Activated naive CD4-positive, alpha-beta T cell treated with Interleukin-2 at 50 U/mL for 16 hours (primary cell): ENCODE measurements at places on chromosomes 16 and 17.

- no peak for DNase-seq
Observed at GRCh38 chr17:59508999-59509625, 56.3 kb upstream of the DHX40 start.

GRCh38 chr16:47716571-47716970, 255.4 kb downstream of the PHKB start:
- no peak for DNase-seq

GRCh38 chr17:2405247-2405926, 4.5 kb upstream of the MNT start:
- no peak for DNase-seq

- no peak for DNase-seq
Observed at GRCh38 chr16:26554030-26554429, 512.7 kb upstream of the C16orf82 start.

- no peak for DNase-seq
Observed at GRCh38 chr17:72119077-72119872, 1.5 kb upstream of the SOX9 start.

DNA sequence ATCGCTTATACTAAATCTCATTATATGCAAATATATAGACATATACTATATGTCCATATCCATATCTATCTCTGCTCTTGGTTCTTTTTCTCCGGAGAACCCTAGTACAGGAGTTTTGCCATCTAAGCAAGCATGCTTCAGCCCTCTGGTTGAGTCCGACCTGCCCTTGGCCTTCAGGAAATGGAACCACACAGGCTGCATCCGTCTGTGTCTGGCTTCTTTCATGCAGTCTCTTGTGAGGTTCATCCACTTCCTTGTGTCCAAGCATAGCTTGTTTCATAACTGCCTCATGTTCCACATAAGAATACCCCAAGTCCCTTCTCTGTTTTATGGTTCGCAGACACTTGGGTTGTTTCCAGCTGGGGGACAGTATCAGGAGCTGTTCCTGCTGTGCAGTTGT, 16.8 kb downstream of the SNX20 start:
- DNase-seq, result no peak

DNA sequence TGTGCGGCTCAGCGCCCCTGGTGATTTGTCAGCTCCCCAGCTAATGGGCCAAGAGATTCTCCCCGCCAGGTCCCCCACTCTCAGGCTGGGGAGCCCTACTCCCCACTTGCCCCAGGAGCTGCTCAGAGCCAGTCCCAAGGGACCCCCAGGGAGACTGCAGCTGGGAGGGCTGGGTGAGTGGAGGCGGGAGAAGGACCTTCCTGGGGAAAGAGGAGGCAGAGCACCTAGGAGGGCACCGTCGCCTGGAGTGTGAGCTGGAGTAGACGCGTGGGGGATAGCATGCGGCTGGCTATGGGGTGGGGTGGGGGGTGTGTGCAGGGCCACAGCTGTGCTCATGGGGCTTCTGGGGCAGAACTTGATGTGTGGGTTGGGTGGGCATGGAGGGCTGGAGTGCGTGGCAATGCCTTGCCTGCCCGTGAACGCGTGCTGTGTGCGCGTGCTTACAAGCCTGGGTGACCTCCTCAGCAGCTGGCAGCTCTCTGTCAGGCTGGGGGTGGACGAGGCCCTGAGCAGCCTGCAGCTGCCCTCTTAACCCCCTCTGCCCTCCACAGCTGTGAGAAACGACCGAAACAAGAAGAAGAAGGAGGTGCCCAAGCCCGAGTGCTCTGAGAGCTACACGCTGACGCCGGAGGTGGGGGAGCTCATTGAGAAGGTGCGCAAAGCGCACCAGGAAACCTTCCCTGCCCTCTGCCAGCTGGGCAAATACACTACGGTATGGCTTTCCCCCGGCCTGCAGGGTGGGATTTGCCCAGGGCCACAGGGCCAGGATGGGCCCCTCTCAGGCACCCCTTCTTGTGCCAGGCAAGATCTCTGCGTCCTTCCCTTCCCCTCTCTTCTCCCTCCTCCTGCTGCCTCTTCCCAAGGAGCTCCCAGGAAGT, 12.9 kb downstream of the GJD3 start:
- DNase-seq, result no peak

DNA sequence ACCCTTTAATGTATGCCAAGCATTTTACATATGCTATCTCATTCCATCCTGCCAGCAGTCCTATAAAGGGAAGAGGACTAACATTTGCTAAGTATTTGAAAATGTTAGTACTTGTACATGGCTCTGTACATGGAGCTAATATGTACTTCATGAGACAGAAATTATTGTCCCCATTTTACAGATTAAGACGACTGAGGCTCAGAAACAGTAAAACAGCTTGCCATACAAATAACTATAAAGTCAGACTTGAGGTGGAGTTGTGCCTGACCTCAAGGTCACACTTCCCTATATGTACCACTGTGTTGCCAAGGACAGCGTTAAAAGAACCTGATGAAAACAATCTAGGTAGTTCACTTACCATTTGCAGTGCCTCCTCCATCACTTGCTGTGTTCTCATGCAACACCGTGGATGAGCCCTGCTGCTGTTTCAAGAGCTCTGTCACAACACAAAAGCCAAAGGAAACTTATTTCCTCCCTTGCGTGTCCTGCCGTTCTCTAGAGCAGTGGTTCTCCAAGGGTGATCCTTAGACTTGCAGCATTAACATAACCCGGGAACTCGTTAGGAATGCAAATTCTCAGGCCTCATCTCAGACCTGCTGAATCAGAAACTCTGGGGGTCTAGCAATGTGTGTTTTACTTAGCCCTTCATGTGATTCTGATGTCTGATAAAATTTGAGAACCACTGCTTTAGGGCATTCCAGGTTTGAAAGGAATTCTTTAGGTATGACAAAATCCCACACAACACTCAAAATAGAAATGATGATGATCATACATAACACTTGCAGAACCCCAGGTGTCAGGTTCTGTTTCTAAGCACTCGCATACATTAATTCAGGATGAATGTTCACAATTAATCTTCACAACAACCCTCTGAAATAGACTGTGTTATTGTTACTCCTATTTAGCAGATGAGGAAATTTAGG, 51.2 kb upstream of the MTMR4 start:
- DNase-seq, result no peak

- no peak for DNase-seq
Observed at GRCh38 chr16:56258508-56259424, 67.5 kb downstream of the GNAO1 start.

DNA sequence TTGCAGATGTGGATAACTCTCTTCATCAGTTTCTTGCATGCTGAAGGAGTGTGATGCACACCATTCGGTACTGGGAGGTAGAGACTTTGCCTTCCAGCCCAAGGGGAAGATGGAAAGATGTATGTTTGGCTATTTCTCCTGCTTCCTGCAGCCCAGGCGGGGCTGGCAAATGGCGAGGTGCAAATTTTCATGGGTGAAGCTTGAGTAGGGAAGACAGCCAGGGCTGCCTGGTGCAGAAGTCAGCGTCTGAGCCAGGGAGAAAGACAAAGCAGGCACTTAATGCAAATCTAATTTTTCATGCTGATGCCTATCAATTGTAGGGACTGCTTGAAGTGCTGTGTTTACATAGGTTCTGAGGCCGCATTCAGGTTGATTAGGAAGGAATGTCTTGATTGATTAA, 384.7 kb upstream of the EEF2KMT start:
- DNase-seq, result no peak

DNA sequence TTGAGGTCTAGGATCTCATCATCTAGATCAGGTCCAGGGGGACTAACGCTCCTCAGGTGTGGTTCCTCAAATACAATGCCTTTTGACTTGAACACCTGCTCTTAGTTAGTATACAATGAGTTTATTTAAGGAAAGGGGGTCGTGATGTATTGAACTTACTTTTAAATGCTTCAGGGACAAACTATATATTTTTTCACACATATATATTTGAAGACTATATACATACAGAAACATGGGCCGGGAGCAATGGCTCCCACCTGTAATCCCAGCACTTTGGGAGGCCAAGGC, 11.5 kb upstream of the USP32 start:
- DNase-seq, result no peak

DNA sequence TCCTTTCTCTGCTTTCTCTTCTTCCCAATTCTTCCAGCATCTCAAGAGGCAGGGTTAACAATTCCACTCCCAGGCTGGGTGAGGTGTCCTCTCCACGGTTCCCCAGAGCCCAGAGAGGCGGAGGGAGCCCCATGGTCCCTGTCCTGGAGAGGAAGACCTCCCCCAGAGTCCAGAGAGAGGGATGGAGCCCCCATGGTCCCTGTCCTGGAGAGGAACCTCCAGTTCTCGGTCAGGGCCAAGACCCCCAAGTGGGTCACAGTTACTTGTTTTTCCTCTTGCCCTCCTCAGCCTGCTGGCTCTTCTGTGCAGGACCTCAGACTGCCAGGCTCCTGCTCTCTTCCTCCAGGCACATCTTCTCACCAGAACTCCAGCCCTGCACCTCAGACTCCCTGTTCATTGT, 135.2 kb downstream of the RPTOR start:
- no peak for DNase-seq

GRCh38 chr17:34755371-34755770, 176.0 kb downstream of the TMEM132E start:
- DNase-seq, result no peak

- no peak for DNase-seq
Observed at GRCh38 chr17:30278032-30278431, 13.7 kb downstream of the BLMH start.

DNA sequence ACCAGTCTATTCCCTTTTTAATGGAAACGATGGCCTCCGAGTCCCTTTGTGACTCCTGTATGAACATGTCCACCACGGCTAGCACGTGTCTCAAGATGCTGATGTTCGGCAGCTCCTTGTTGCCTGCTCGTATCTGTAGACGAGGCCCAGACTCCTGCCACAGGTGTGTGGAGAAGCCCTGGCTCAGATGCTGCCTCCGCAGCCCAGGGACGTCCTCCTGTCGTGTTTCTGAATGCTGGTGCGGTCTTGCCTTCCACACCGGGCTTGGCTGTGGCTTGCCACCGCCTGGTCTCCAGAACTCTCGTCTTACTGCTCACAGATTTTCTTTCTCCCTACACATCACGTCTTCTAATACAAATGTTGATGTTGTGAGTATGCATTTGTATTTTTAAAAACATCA, 17.0 kb downstream of the FOXF1 start:
- DNase-seq, result no peak

GRCh38 chr16:8173111-8173644, 417.1 kb downstream of the TMEM114 start:
- DNase-seq, result no peak

- no peak for DNase-seq
Observed at GRCh38 chr17:71110326-71110725, 941.0 kb downstream of the KCNJ2 start.

- no peak for DNase-seq
Observed at GRCh38 chr16:25064937-25065336, 46.6 kb upstream of the LCMT1 start.

DNA sequence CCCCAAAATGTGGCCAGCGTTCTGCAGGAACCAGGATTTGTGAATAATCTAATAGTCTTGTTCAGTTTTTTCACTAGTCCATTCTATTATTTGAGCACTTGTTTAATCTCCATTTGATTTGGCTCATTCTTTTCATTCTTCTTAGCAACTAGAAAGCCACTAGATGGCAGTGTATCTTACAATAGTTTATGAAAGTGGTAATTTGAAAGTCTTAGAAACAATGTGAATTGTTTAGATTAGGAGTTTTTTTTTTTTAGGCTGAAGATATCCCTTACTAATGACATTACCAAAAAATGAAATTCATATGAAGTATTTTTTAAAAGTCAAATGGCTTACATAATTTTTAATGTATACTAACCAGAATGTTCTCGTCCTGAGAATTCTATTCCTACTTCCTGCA, 6.7 kb downstream of the ERI2 start:
- DNase-seq, result no peak

GRCh38 chr17:28394337-28395116, 11.5 kb downstream of the SLC46A1 start:
- DNase-seq, result no peak

DNA sequence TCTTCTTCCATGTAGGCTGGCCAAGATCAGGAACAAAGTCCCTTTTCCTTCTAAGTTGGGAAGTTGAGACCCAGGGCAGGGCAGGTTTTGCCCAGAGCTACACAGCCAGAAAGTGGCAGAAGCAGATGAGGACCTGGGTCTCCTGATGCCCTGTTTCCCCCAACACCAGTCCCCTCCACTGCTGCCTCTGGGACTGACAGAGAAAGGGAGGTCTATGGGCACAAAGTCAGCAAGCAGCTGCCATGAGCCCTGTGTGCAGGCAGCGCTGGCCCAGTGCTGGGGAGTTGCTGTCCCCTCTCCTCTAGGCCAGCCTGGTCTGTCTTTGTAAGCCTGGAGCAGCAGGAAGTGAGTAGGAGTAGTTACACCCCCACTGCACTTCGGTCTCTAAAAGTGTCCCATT, 46.9 kb upstream of the NKD1 start:
- DNase-seq, result no peak

- DNase-seq, result no peak
Observed at GRCh38 chr17:55612691-55613141, 101.5 kb upstream of the SMIM36 start.

DNA sequence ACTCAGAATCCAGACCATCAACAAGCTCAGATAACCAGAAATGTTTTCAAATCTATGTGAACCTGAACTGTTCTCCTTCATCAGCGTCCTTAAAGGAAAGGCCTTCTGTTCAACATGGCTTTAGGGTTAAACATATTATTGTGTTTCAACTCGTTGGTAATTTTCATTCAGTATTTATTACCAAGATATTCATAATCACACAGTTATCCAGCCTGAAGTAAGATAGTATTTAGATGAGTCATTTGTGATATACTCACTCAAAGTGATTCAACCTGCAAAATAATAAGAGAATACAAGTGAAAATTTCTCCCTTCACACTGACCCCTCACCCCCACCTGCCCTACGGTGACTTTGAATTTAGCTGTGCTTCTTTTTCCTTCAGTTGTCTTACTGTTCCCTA, 3.0 kb downstream of the CYLD start:
- DNase-seq, result no peak

- DNase-seq, result no peak
Observed at GRCh38 chr17:78072961-78073360, 55.6 kb downstream of the TMC6 start.

GRCh38 chr17:1229349-1229899, 40.8 kb upstream of the BHLHA9 start:
- peak; percentile 39 for DNase-seq

GRCh38 chr16:75394941-75395340, 38.4 kb downstream of the CFDP1 start:
- DNase-seq, result no peak

- no peak for DNase-seq
Observed at GRCh38 chr17:27573971-27574525, 56.9 kb upstream of the LGALS9 start.

DNA sequence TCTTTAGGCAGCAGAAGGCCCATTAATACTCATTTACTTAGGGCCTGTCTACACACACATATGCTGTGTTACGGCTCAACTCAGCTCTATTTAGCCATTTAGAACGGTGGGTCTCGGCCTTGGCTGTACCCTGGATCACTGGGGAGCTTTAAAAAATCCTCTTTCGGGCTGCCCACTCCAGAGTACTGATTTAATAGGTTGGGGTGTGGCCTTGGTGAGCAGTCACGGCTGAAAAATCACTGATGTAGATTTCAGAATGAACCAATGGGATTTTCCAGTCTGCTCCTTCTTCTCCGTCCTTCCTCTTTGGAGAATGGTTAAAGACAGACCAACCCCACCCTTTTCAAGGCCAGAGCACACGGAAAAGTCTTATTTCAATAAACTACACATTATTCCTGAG, 223.5 kb downstream of the CCDC182 start:
- DNase-seq, result no peak
